ENCODE measurements at places on chromosomes 3 and 15. TPM values are rescaled to one million over a fixed set of nuclear protein-coding genes. Genes with fewer than 3 reads are reported as not detected.
A peak's percentile ranks its signal among the peaks of the same experiment; 100 is the strongest.

DNA sequence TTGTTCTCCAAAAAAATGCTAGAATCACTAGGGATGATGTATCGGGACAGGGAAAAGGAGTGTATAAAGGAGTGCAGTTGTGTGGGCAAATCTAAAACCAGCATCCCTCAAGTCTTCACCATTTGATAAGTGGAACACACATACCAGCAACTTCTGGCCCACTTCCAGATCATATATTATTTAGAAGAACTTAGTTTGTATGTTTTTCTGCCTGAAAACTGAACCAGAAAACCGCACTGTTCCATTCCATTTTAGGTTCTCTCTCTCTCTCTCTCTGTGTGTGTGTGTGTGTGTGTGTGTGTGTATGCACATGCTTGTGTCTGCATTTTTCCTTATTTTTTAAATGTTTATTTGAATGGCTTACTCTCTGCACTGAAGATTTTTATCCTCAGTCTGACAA lies 93.5 kb downstream of the SERPINI1 start:
- H3K27ac ChIP-seq: no peak overlapping the region
- H3K4me1 ChIP-seq: no peaks in the 10 kb centered on the region
- no peaks in the 10 kb centered on the region for H3K36me3 ChIP-seq
- H3K27me3 ChIP-seq: no peaks in the 10 kb centered on the region
- no peak overlapping the region for H3K4me3 ChIP-seq

DNA sequence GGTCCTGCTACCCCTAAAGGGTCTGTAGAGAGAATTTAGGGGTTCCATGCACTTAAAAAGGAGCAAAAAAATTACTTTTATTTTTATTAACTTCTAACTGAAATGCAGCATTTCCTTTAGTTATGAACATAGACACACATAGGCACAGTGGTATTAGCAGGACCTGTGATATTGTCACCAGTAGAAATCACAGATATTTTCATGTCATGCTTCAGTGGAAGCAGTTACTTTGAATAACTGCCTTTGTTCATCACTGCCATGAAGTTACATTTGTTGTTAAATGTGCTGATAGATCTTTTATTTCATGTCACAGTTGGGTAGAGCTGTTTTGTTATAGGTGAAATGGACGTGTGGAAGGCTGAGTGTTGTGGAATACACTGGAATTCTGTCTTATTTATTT lies 37.4 kb downstream of the TRAK1 start:
- no peaks in the 10 kb centered on the region for H3K27me3 ChIP-seq
- no peak overlapping the region for H3K4me3 ChIP-seq
- DNase-seq: no peak
- H3K36me3 ChIP-seq: peaks cover 9% of the 10 kb centered on the region

DNA sequence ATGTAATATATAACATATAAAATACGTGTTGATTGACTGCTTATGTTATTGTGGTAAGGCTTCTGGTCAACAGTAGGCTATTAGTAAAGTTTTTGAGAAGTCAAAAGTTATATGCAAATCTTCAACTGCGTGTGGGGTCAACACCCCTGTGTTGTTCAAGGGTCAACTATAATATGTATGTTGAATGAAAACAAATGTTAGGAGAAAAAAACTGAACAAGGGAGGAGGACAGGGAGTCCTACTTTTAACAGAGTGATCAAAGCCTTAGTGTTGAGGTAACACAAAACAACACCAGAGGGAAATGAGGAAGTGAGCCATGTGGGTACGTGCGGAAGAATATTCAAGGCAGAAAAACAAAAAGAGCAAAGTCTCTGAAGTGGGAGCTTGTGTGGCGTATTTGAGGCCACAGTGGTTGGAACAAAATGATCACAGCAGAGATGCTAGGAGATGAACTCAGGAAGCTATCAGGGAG lies 62.5 kb downstream of the SFMBT1 start:
- H3K36me3 ChIP-seq: no peaks in the 10 kb centered on the region
- H3K4me3 ChIP-seq: no peak overlapping the region
- H3K4me1 ChIP-seq: no peaks in the 10 kb centered on the region
- H3K27me3 ChIP-seq: no peaks in the 10 kb centered on the region
- H3K27ac ChIP-seq: no peak overlapping the region

- no peaks in the 10 kb centered on the region for H3K4me1 ChIP-seq
- DNase-seq: no peak
- H3K4me3 ChIP-seq: no peak overlapping the region
- no peaks in the 10 kb centered on the region for H3K36me3 ChIP-seq
- no peak overlapping the region for H3K27ac ChIP-seq
Measured at GRCh38 chr3:142611206-142611605, 15.0 kb downstream of the PLS1 start.

DNA sequence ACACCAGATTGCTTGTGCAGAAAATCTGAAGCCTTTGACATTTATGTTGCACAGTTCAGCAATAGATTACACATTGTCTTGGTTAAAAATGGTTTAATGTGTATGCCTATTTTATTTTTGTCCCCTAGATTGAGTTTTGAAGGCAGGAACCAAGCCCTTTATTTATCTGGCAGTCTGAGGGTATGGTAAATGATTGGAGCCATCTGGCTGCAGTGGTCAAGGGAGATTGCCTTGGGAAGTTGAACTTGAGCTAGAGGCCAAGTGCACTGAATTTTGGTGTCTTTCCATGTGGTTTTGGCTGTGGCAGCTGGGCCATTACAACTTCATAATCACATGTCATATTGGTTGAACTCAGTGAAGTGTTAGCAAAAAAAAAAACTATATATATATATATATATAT lies 248.7 kb upstream of the C2CD4B start:
- no peak overlapping the region for H3K4me3 ChIP-seq
- H3K27me3 ChIP-seq: no peaks in the 10 kb centered on the region
- DNase-seq: no peak
- H3K4me1 ChIP-seq: peaks cover 73% of the 10 kb centered on the region
- H3K36me3 ChIP-seq: no peaks in the 10 kb centered on the region
- H3K27ac ChIP-seq: no peak overlapping the region

DNA sequence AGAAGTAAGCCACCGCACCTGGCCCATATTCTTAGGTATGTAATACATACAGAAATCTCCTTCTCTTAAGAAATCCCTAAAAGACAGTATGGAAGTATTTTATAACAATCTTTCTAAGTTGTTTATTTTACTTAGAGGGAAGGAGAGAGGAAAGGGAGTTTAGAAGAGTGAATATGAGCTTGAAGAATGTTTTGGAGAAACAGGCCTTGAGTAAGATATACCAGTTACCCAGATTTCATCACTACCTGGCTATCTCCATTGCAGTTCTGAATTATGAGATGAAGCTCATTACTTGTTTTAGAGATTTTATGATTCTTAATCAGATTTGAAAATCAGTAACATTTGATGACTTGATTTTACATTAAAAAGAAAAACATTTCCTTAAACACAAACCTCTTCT lies 71.9 kb downstream of the DCUN1D1 start:
- H3K4me1 ChIP-seq: no peaks in the 10 kb centered on the region
- H3K36me3 ChIP-seq: no peaks in the 10 kb centered on the region
- H3K4me3 ChIP-seq: no peak overlapping the region
- H3K27me3 ChIP-seq: no peaks in the 10 kb centered on the region

DNA sequence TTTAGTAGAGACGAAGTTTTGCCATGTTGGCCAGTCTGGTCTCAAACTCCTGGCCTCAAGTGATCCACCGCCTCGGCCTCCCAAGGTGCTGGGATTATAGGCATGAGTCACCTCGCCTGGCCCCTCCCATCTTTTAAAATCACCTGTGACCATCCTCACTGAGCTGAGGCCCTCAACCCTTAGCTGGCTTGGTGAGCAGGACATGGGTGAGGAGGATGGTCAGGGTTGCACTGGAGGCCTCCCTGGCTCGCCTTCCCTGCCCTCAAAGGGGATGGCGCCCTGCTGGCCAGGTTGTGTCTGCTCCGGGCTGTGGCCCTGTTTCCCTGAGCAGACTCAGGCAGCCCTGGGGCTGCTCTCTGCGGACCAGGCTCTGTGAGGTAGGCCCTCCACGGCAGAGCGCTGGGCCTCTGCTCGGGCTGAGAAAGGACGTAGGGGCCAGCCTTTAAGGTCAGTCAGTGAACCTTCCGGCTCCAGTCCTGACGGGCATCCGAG lies 33.7 kb downstream of the SYNM start:
- H3K4me1 ChIP-seq: peaks cover 7% of the 10 kb centered on the region
- no peaks in the 10 kb centered on the region for H3K27me3 ChIP-seq
- DNase-seq: no peak
- H3K4me3 ChIP-seq: no peak overlapping the region

- H3K36me3 ChIP-seq: no peaks in the 10 kb centered on the region
- no peaks in the 10 kb centered on the region for H3K27me3 ChIP-seq
- H3K27ac ChIP-seq: no peak overlapping the region
- DNase-seq: no peak
Measured at GRCh38 chr3:2807514-2807913, 302.7 kb downstream of the IL5RA start.

- no peak overlapping the region for H3K4me3 ChIP-seq
- peaks cover 10% of the 10 kb centered on the region for H3K4me1 ChIP-seq
- peaks cover 12% of the 10 kb centered on the region for H3K36me3 ChIP-seq
- DNase-seq: no peak
- no peaks in the 10 kb centered on the region for H3K27me3 ChIP-seq
- no peak overlapping the region for H3K27ac ChIP-seq
Measured at GRCh38 chr3:14441240-14441919, 39.0 kb downstream of the SLC6A6 start.

- no peak overlapping the region for H3K4me3 ChIP-seq
- peaks cover 11% of the 10 kb centered on the region for H3K4me1 ChIP-seq
- peaks cover 25% of the 10 kb centered on the region for H3K36me3 ChIP-seq
- DNase-seq: no peak
Measured at GRCh38 chr3:14479591-14479990, 60.6 kb downstream of the GRIP2 start.

- DNase-seq: no peak
- no peak overlapping the region for H3K27ac ChIP-seq
- no peaks in the 10 kb centered on the region for H3K36me3 ChIP-seq
- peaks cover 19% of the 10 kb centered on the region for H3K4me1 ChIP-seq
- no peaks in the 10 kb centered on the region for H3K27me3 ChIP-seq
Measured at GRCh38 chr3:155231792-155232191, 61.7 kb downstream of the STRIT1 start.

GRCh38 chr15:56732135-56732885 lies 999 bp downstream of the ZNF280D start:
- peak overlapping the region; percentile 96 for H3K27ac ChIP-seq

DNA sequence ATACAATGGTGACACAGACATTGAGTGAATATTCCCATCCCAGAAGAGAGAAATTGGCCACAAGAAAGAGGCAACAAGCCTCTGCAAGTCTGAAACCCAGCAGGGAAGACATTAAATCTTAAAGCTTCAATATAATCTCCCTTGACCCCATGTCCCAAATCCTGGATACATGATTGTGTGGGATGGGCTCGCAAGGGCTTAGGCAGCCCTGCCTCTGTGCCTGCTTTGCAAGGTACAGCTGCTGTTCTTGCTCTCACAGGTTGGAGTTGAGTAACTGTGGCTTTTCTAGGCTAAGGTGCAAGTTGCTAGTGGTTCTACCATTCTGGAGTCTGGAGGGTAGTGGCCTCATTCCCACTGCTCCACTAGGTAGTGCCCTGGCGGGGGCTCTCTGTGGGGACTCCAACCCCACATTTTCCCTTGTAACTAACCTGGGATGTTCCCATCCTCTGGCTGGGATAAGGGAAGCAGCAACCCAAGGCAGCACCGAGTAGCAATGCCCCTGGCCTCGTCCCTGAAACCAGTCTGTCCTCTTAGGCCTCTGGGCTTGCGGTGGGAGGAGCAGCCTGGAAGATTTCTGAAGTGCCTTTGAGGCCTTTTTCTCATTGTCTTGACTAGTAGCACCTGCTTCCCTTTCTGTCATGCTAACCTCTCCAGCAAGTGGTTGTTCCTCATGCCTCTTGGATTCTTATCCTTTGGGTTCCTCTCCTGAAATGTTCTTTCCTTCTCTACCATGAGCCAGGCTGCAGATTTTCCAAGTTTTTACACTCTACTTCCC lies 90.0 kb downstream of the FAM174B start:
- H3K4me3 ChIP-seq: no peak overlapping the region
- no peak for DNase-seq
- H3K27me3 ChIP-seq: no peaks in the 10 kb centered on the region
- no peak overlapping the region for H3K27ac ChIP-seq

DNA sequence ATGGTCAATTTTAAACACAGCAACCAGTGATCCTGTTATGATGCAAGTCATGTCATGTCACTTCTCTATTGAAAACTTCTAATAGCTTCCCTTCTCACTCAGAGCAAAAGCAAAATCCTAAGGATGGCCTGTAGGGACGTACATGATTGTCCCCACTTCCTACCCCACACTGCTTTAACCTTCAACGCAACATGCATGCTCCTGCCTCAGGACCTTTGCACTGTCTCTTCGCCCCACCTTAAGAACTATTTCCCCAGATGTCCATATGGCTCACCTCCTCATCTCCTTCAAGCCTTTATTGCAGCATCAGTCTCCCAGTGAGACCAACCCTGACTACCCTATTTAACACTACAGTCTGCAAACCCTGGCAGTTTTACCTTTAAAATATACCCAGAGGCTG lies 214.1 kb upstream of the CHRM5 start:
- no peak overlapping the region for H3K27ac ChIP-seq
- H3K27me3 ChIP-seq: no peaks in the 10 kb centered on the region
- no peaks in the 10 kb centered on the region for H3K4me1 ChIP-seq
- H3K36me3 ChIP-seq: no peaks in the 10 kb centered on the region
- no peak for DNase-seq
- no peak overlapping the region for H3K4me3 ChIP-seq

DNA sequence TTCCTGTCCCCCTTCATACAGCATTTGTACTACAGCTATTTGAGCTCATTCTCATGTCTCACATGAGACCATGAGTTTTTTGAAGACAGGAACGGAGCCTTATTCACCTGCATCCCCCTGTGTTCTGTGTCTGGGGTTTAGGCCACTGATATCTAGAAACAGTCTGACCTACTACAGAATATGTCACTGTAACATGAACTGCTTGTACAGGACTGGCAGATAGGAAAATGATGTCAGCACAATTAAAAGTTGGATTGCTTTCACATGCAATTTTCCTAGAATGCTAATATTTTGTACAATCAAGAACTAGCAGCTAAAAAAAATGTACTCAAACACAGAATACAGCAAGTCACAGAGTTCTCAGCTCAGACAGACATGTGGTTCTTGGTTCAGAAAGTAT lies 90.8 kb upstream of the FGF12 start:
- H3K4me3 ChIP-seq: no peak overlapping the region
- no peaks in the 10 kb centered on the region for H3K36me3 ChIP-seq
- no peak overlapping the region for H3K27ac ChIP-seq
- no peak for DNase-seq
- H3K27me3 ChIP-seq: no peaks in the 10 kb centered on the region

- DNase-seq: no peak
- peaks cover 10% of the 10 kb centered on the region for H3K4me1 ChIP-seq
- no peaks in the 10 kb centered on the region for H3K27me3 ChIP-seq
- H3K4me3 ChIP-seq: no peak overlapping the region
- H3K36me3 ChIP-seq: no peaks in the 10 kb centered on the region
- H3K27ac ChIP-seq: no peak overlapping the region
Measured at GRCh38 chr3:153440311-153440710, 278.3 kb downstream of the RAP2B start.

The ZNF654 gene
- 7.7 TPM for total RNA-seq

The ZBED2 gene
- total RNA-seq: not detected

The ATP10A gene
- 59.4 TPM for total RNA-seq

The SAMD7 gene
- not detected for total RNA-seq

The CFAP91 gene
- total RNA-seq: 11.4 TPM

The TNFAIP8L3 gene
- total RNA-seq: 33.3 TPM

The PLAAT1 gene
- not detected for total RNA-seq
